ENCODE measurements at places on chromosomes 4 and X.

DNA sequence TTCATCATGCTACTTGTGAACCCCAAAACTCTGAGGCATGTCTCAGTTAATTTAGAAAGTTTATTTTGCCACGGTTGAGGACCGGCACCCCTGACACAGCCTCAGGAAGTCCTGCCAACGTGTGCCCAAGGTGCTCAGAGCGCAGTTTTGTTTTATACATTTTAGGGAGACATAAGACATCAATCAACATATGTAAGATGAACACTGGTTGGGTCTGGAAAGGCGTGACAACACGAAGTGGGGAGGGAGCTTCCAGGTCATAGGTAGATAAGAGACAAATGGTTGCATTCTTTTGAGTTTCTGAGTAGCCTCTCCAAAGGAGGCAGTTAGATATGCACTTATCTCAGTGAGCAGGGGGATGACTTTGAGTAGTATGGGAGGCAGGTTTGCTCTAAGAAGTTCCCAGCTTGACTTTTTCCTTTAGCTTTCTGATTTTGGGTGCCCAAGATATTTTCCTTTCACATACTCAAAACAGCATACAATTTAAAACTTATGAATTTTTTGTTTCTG is 98.9 kb downstream of the SYTL5 start:
- DNase-seq = no peak

- no peak for DNase-seq
These were observed 119.3 kb downstream of the LDB2 start for GRCh38 chr4:16779028-16779675.

- DNase-seq = no peak
These were observed 3.8 kb upstream of the RPS6KA3 start for GRCh38 chrX:20270562-20270890.

DNA sequence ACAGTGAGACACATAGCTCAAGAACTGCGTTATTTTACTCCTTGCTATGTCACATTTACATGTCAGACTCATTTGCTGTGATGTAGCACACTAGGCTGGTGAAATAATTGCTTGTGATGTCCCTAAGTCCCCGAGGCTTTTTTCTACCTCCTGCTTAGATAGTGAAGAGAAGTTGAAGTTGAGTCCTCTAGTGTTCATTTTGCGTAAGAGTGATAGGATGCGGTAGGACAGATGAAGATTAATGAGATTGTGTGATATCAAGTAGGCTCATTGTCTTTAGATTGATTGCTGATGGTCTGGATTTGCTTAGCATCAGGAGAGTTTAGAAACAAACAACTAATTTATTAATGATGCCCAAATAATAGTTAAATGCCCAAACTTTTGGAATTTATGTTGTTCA is 173.6 kb upstream of the NUDT6 start:
- DNase-seq = no peak

- DNase-seq = no peak
These were observed 981.1 kb upstream of the AGA start for GRCh38 chr4:178423366-178423765.

DNA sequence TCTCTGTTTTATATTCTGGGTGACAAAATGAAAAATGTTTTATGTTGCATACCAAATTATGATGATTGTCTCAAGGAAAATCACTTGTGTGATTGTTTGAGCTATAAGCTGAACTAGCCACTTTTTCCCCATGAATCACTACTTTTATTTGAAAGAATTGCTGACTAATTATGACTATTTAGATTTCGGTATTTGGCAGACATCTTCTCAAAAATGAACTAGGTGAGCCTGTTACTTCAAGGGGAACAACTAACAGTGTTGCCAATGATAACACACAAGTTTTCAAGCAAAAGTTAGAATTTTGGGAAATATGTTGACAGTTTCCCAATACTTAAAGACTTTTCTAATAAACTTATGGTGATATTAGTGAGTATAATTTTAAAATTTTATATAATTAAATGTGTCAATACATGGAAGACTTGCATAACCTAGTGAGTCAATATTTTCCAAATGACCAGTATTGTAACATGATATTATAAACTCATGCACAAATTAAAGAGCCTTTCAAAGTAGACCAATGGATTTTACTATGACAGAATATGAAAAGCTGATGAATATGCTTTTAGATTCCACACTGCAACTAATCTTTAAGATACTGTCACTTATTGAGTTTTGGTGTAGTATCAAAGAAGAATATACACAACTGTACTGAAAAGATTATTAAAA is 187.7 kb upstream of the GATB start:
- no peak for DNase-seq

DNA sequence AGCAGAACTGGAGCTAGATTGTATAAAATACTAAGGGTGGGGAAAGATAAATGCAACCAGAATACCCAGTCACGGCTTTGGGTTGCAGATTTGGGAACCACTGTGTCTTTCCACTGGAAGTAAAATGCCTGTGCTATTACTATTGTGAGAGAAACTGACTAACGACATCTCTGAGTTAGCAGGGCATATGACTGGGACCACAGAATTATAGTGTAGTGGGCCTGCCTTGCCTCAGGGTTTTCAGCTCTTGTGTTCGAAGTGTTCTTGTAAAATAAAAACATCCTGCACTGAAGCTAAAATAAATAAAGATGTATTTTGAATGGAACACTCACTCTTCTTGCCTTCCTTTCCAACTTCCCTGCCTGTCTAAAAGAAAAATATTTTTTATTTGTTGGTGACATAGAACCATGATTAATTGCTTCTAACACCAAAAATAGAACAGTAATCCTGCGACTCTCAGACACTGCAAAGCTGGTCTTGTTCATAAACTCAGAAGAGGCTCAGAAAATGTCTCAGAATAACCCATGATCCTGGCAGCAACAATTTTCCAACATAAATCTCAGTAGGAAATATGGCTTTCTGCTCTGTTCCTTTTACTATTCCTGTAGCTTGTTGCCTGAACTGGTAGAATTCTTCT is 104.2 kb downstream of the FAM47B start:
- DNase-seq = no peak

GRCh38 chrX:88202149-88202548 is 544.9 kb upstream of the CPXCR1 start:
- DNase-seq = no peak

All from activated T-cell treated with anti-CD3 and anti-CD28 coated beads for 4 hours (primary cell).